Activated CD4-positive, CD25-positive, alpha-beta regulatory T cell (primary cell): ENCODE measurements at places on chromosomes 7 and 10.

GRCh38 chr7:23965296-23965695 lies 255.3 kb downstream of the STK31 start:
- no peak for DNase-seq

- DNase-seq: no peak
Measured at GRCh38 chr7:52656098-52656497, 379.3 kb upstream of the POM121L12 start.

DNA sequence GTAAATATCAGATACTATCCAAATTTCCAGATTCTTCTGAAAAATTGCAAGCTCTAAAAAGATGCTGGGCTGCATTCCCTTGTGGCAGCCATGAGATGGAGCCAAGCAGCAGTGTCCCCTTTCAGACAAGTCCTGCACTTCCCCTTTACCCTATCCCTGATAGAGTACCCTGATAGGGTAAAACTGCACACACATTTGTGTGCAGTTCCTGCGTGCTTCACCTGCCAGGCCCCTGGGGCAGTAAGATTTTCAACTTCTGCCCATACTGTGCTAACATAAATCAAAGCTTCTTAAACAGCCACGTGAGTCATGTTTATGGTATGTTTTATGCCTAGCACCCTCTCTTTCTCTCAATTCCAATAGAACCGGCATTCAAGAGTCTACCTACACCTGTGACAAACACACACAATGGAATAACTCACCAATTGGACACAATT lies 52.2 kb downstream of the IFIT5 start:
- DNase-seq: no peak

DNA sequence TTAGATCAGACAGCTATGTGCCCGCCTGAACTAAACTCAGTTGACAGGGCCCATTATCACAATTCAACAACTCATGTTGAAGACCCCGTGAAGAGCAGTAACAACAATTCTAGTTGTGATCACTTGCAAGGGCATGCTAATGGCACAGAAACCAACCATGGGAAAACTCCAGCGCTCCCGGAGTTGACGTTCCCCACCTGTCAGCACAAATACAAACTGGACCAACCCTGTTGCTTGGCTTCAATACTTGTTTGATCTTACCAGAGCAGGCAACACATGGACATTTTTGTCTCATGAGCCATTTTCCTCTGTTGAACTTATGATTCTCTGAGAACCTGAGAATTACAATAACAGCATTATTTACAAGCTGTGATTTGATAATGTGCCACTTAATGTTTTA lies 119.0 kb upstream of the LANCL2 start:
- no peak for DNase-seq

- no peak for DNase-seq
Measured at GRCh38 chr7:80057488-80057887, 77.1 kb upstream of the GNAI1 start.

DNA sequence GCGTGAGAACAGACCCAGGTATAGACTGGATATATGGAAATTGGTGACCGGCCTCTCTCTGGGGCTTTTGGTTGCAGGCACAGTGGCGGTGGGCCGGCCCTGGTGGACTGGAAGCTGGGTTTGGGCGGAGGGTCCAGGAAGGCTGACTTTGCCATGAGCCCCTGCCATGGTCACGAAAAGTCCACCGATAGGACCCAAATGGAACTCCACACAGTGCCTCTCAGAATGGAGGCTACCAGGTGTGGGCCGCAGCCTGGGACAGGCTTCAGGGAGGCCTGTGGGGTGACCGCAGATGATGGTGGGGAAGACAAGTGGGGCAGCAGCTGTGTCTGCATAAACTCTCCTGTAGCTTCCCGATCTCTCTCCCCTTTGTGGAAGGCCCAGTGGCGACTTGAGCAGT lies 123.2 kb downstream of the DNAJB6 start:
- no peak for DNase-seq

DNA sequence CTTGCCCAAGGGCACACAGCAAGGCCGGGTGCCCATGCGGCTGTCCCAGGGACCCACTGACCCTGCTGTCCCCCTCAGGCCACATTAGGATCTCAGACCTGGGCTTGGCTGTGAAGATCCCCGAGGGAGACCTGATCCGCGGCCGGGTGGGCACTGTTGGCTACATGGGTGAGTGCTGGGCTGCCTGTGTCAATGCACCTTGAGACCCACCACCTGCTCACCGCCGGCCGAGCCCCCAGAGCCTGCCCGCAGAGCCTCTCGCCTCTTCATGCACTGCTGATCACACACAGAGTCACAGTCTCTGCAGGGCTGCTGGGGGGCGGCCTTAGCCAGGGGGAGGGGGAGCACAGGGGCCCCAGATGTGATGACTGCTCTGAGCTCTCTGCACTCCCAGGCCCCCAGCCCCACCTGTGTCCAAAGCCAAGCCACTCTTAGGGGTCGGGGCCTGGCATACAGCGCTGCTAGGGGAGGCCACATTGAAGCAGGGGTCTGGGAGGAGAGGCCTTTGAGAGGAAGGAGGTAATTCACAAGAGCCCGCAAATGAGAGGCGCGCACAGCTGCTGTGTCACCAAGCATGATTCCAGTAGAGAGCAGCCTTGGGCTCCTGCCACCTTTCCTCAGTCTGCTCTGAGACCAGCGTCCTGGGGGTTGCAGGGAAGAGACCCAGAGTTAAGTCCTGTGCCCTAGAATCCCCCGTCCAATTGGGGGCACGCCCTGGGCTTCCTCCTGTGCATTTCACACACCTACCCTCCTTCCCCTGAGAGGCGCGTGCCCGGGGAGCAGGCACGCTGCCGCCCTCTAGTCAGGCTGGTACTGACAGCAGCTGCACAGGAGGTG lies 100.4 kb downstream of the RGS10 start:
- DNase-seq: no peak

DNA sequence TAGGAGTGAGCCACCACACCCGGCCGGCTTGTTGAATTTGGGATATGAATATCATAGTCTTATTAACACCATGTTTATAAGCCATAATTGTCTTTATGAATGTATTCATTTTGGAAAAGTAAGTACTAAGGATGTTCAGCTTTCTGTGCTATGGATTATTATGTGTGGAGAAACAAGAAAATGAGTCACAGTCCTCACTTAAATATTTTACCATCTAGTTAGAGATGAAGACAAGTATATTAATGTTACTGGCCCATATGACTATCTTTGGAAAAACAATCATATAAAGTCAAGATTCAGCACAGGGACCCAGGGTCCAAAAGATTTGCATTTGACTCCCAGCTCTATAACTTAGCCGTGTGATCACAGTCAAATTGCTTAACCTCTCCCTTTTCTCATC lies 9.8 kb upstream of the TOMM7 start:
- no peak for DNase-seq

DNA sequence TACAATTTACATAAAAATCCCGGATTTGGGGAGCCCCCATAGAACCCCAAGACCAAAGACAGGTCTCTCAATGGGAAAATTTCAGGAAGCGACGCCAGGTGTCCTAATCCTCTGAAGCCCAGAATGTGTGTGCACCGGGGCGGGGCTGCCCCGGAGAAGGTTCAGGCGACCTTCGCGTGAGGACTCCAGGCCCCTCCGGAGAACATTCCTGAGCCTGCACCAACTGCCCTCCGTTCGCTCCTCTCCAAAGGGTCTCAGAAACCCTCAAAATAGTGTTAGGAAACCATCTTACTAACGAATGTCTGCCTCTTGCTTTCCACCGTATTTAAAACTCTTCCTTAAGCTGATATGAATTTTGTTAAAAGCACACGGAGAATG lies 78.5 kb upstream of the INSIG1 start:
- DNase-seq: no peak

DNA sequence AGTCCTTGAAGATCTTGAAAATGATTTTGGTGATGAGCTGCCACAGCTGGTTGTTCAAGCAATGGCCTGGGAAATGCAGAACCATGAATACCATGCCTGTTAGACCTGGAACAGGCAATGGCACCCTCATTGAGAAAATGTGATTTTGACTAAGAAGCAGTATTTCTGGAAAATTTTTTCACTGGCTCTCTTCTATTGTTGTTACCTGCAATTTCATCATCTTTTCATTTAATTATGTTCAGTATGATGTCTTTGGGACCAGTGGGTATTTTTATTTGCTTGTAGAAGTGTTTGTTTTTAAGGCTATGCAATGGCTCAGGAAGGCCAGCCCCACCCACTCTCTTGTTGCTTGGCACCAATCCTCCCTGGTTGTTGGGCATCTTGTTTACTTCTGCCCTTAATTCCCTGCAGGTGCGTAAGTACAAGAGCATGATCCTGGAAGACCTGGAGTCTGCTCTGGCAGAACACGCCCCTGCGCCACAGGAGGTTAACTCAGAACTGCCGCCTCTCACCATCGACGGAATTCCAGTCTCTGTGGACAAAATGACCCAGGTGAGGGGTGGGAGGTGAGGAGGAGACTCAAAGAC lies 78.6 kb downstream of the NRF1 start:
- no peak for DNase-seq

- DNase-seq: no peak
Measured at GRCh38 chr10:108301002-108301401, 1136.5 kb upstream of the SORCS1 start.

- no peak for DNase-seq
Measured at GRCh38 chr10:58220769-58221451, 46.8 kb downstream of the IPMK start.

DNA sequence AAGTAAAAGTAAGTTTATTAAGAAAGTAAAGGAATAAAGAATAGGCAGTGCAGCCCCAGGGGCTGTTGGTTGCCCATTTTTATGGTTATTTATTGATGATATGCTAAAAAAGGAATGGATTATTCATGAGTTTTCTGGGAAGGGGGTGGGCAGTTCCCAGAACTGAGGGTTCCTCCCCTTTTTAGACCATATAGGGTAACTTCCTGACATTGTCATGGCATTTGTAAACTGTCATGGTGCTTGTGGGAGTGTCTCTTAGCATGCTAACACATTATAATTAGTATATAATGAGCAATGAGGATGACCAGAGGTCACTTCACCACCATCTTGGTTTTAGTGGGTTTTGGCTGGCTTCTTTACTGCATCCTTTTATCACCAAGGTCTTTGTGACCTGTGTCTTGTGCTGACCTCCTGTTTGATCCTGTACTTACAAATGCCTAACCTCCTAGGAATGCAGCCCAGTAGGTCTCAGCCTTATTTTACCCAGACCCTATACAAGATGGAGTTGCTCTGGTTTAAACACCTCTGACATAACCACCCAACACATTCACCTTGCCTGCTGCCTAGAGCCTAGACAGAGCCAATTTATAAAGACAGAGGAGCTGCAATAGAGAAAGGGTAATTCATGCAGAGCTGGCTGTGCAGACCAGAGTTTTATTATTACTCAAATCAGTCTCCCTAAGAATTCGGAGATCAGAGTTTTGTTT lies 10.9 kb upstream of the ERCC6 start:
- no peak for DNase-seq

GRCh38 chr7:147136352-147136751 lies 1019.8 kb downstream of the CNTNAP2 start:
- no peak for DNase-seq

DNA sequence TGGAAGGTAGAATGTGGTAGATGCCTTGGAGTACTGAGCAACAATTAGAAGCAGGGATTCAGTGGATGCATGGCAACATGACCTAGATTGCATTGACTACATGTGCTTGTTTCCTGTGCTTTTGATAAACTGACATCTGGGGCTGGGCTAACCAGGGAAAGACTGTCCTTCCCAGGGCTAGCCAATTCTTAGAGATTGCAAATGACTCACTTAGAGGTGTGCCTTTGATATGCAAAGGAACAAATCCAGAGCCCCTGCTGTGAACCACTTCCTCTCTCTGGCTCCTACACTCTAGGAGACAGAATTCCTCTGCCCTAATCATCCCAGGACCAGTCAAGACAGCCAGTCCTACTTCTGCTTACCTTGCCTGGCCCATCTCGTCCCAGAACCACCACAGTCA lies 651.5 kb downstream of the LRMDA start:
- no peak for DNase-seq

DNA sequence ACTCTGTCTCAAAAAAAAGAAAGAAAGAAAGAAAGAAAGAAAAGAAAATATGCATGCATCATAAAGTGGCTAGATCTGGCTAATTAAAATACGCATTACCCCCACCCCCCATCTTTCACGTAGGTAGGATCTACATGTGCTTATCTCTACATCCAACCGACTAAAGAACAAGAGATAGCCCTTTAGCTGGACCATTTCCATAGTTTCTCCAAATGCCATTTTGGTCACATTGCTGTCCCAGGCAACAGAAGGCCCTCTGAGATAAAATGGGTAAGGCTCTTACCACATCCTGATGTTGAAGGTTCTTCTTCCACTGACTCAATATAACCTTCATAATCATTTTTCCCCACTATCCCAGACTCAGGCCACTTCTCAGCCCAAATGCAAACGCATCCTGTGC lies 31.5 kb downstream of the PIK3AP1 start:
- no peak for DNase-seq

- DNase-seq: no peak
Measured at GRCh38 chr7:145582742-145583303, 533.8 kb upstream of the CNTNAP2 start.

GRCh38 chr10:67988606-67989005 lies 86.5 kb downstream of the HERC4 start:
- no peak for DNase-seq

DNA sequence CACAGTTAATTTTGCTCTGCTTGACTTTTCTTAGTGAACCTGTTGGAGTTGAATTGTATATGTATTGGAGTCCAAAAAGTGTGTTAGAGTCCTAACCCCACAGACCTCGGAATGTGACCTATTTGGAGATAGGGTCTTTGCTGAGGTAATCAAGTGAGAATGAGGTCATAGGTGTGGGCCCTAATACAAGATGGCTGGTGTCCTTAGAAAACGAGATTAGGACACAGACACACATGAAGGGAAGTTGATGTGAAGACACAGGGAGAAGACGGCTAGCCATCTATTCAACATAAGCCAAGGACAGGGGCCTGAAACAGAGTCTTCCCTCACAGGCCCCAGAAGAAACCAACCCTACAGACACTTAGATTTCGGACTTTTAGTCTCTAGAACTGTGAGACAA lies 260.6 kb upstream of the NEBL start:
- DNase-seq: no peak

- DNase-seq: no peak
Measured at GRCh38 chr10:124063750-124064603, 29.4 kb downstream of the CHST15 start.

DNA sequence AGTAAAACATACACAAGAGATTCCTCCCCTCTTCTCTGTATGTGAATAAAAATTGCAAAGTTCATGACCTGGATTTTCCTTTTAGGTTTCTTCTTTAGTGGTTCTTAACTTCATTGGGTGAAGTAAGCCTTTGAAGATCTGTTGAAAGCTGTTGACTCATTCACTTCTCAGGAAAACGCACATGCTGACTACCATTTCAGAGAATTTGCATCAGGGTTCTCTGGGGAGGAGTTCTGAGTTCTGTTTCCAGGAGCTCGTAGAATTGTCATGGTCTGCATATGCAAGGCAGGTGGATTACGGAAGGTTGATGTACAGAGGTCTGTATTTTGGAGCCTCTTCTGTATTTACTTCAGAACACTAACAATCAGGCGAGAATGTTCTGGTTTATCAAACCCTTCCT lies 962 bp upstream of the SLC26A4 start:
- no peak for DNase-seq
